RPMI7951 (cell line): ENCODE measurements at places on chromosomes 1 and 21. TPM values are rescaled to one million over a fixed set of nuclear protein-coding genes. Genes with fewer than 3 reads are reported as not detected.

DNA sequence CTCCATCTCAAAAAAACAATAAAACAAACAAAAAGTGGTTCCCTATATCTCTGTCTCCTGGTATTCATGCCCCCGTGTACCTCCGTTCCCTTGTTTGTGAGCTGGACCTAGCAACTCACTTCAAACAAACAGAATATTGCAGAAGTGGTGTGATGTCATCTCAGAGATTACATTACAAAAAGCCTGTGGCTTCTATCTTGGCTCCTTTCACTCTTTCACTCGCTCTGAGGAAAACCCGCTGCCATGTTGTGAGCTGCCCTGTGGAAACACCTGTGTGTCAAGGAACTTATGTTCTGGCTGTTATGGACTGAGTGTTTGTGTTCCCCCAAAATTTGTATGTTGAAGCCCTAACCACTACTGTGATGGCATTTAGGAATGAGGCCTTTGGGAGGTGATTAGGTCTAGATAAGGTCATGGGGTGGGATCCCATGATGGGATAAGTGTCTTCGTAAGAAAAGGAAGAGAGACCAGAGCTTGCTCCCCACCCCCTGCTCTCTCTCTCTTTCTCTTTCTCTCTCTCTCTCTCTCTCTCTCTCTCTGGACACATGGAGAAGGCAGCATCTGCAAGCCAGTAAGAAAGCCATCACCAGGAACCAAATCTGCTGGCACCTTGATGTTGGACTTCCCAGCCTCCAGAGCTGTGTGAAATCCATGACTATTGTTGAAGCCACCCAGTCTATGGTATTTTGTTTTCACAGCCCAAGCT lies 7.4 kb upstream of the HYI start:
- DNase-seq, result no peak

DNA sequence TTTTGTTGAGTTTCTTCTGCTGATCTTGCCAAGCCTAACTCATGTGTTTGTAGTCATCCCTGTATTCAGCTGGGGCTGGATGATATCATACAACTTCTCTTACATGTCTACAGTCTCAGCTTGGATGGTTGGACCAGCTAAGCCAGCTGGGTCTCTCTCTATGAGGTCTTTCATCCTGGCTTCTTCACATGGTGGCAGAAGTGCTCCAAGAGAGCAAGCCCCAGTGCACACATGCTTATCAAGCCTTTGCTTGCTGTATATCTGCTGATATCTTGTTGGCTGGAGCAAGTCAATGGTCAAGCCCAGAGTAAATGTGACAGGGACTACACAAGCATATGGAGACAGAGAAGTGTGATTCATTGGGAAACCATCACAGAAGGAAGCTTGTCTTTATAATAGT lies 29.2 kb upstream of the SLC44A5 start:
- no peak for DNase-seq

- peak; percentile 14 for DNase-seq
Measured at GRCh38 chr1:156823210-156823790, 6.7 kb upstream of the SH2D2A start.

- DNase-seq, result no peak
Measured at GRCh38 chr1:3777078-3777547, 4.6 kb downstream of the SMIM1 start.

DNA sequence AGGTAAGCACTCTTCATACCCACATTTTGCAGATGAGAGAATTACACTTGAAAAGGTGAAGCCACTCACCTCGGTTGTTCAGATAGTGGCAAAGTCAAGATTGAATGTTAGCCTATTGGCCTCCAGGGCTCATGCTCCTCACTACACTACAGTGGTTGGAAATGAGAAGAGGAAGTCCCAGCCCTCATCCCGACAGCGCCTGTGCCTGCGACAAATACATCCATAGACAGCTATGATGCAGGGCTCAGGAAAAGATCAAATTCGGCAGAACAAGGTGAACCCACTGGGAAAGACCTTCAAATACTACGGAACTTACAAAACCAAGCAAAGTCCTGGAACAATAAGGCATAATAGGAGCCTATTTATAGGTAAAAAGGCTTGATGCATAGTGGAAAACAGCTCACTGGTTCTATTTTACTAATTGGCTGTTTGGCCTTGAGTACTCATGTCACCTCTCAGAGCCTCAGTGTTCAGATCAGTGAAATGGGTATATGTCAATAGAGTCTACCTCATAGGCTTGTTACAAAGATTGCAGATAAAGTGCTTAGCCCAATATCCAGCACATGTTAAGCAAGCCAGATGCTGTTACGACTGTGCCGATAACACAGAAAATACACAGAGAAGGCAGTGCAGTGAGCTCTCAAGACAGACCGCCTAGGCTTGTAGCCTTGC lies 3.5 kb downstream of the SPOCD1 start:
- no peak for DNase-seq

DNA sequence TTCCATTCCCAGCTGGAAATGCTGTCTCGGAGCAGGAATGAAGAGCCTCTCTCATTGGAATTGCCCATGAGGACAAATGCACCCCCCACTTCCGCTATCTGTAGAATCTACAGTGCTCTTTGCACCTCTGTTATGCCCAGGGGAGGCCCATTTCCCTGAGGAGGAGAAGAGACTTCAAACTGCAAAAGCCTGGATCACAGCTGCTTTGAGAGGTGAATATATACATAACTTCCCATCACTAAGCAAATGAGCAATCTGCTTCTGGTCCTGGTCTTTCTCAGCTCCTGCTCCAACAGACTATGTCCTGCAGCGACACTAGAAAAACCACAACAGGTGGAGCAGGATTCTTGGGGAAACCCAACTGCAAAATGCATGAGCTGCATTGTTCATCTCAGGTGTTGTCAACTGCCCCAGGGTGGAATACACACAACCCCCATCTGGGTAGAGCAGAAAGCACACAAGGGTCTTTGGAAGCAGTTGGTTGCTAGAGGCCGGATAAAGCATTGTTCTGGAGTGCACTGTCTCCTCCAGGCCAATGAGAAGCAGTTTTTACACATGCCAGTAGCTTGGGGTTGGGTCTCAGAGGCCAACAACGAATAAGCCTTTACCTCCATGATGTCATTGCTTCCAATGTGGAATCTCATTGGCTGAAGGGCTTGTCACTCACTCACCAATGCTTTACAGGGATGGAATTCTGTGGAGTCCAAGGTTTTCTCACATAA lies 67.7 kb upstream of the RAB4A start:
- peak; percentile 34 for DNase-seq

- DNase-seq, result no peak
Measured at GRCh38 chr1:169318536-169319244, 48.9 kb downstream of the NME7 start.

DNA sequence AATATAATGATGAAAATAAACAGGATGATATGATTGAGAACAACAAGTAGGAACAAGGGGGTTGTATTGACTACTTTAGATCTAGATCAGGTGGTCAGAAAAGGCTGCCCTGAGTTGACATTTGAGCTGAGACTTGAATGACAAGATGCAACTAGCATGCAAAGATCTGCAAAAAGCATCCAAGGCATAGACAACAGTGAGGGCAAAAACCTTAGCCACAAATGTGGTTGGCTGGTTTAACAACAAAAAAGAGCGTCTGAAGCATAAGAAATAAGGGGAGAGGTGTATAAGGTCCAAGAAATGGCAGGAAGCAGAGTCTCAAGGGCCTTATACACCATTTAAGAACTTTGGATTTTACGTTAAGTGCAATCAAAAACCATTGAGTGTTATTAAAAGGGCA lies 3.2 kb downstream of the RAB3GAP2 start:
- DNase-seq, result no peak

DNA sequence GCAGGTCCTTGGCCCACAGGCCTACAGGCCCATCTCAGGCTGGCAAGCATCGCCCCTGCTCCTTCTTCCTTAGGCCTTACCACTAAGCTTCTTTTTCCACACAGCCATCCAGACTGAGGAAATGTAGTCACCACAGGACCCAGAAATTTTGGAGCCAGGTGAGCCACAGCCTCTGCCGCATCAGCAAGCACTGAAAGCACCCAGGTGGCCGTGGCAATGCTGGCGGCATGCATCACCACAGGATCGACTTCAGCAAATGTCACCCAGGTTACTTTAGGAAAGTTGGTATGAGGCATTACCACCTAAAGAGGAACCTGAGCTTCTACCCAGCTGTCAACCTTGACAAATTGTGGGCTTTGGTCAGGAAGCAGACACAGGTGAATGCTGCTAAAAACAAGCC lies 11.6 kb downstream of the PIGM start:
- DNase-seq, result no peak

DNA sequence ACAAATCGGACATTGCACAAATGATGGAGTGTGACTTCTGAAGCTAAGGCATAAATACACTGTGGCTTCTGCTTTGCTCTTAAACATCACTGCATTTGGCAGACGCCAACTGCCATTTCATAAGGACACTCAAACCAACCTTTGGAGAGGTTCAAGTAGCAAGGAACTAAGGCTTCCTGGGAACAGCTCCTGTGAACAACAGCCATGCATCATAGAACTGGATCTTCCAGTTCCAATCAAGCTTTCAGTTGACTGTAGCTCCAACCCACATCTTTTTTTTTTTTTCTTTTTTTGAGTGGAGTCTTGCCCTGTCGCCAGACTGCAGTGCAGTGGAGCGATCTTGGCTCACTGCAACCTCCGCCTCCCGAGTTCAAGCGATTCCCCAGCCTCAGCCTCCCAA lies 10.7 kb upstream of the HUNK start:
- DNase-seq, result no peak

DNA sequence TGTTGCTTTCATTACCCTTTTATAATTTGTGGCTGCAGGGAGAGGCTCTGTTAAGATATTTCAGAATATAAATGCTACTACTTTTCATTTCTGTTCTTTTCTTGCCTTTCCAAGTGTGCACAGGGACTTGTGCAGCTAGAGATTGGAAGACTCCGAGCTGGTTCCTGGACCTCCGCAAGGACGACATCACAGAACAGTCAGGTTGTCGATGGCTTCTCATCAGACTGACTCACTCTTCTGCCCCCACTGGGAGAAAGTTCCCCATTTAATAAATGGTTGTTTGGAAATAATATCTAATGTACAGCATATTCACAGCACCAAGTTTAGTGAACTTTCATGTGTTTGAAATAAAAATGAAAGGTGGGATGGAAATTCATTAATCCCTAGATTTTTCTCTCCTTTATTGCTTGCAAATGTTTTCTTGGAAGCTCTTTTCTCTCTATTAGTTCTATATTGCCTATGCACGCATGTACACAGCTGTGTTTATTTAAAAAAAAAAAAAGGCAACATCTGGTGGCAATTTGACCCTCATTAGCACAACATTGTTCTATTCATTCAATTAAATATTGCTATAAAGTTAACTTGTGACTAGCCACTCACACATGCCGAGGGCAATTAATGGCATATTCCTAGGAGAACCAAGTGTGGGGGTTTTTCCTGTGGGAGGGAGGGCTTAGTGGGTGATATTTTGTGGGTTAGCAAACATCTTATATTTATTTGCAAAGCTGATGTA lies 77.5 kb upstream of the L1TD1 start:
- peak; percentile 2 for DNase-seq

- DNase-seq, result no peak
Measured at GRCh38 chr1:154962156-154962749, 671 bp upstream of the PYGO2 start.

GRCh38 chr1:210587566-210587965 lies 258.9 kb downstream of the HHAT start:
- peak; percentile 60 for DNase-seq

- DNase-seq, result no peak
Measured at GRCh38 chr1:175963740-175964139, 220.3 kb upstream of the TNR start.

GRCh38 chr1:74363220-74363619 lies 128.0 kb downstream of the TNNI3K start:
- DNase-seq, result no peak

GRCh38 chr1:225522588-225523262 lies 94.9 kb upstream of the LBR start:
- DNase-seq, result no peak

DNA sequence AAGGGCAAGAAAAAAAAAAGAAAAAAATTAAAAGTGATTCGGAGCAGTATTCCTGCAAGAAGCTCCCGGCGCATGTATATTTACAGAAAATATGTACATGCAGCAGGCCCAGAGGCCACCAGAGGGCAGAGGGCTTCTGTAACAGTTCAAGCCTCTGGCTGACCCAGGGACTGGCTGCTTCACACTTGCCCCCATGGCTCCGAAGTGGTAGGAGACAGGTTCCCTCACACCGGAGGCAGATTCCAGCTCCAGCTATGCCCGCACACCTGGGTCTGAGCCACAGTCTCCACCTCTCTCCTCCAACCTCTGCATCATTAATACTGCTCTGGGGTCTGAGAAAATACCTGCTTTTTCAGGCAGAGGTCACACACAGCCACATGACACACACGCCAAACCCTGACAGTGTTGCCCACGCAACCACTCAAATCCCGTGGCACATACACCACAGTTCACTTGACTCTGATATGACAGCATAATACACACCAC lies 2.2 kb upstream of the ARHGAP30 start:
- peak; percentile 40 for DNase-seq

GRCh38 chr1:172991674-172992400 lies 58.9 kb downstream of the TNFSF18 start:
- no peak for DNase-seq

GRCh38 chr1:31961536-31961935 lies 23.4 kb upstream of the PTP4A2 start:
- DNase-seq, result no peak

- DNase-seq, result peak; percentile 10
Measured at GRCh38 chr1:68470388-68470970, 20.7 kb upstream of the RPE65 start.

DNA sequence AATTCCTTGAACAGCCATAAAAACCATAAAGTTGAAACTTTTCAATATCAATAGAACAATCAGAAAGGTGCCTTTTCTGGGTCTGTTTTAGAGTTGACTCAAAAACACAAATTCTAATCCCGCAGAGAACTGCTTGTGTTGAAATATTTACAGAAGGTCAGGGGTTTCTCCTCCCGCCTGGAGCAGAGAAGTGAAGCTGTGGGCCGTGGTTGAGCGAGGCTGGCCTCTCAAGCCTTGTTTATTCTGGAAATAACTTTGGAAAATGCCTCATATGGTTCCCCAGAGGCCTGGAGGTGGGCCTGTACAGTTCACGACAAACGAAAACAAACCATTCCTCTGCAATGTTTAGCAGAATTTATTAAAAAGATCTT lies 90.8 kb upstream of the ERRFI1 start:
- DNase-seq, result peak; percentile 77

The ALG14 gene
- total RNA-seq, result 3.3 and 9.5 TPM in 2 replicates

The AGT gene
- not detected in 2 replicates for total RNA-seq

The AMPD1 gene
- total RNA-seq, result not detected in 2 replicates

The RPE65 gene
- not detected in 2 replicates for total RNA-seq

The PTCH2 gene
- under 0.01 and 0.12 TPM in 2 replicates for total RNA-seq

The L1TD1 gene
- total RNA-seq, result not detected in 2 replicates

The S100A3 gene
- total RNA-seq, result 7.7 and 15.3 TPM in 2 replicates

The CD101 gene
- 0.39 and 0.48 TPM in 2 replicates for total RNA-seq
